ENCODE measurements at places on chromosomes 6 and 20.
A peak's percentile ranks its signal among the peaks of the same experiment; 100 is the strongest.

- DNase-seq: no peak
Measured at GRCh38 chr20:45358282-45359068, 4.5 kb upstream of the SYS1 start.

DNA sequence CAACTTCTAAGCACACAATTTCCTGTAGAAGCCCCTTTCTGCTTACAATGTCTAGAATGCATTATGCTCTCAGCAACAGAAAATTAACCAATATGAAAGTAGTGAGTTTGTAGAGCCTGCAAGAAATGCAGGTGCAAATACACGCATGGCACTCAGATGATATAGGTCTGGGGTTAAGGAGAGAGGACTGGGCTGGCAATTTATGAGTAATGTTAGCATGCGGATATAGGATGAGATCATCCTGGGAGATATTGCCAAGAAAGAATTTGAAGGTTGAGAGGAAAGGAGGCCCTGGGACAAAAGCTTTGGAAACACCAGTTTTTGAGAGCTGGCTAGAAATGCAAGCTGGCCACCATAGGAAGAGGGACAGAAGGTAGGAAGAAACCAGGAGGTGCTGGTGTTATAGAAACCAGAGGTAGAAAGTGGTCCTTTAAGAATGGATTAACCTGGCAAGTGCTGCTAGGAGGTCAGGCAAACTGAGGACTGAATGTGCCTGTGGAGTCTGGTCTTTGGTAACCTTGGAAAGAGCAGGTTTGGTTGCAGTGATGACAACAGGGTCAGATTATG, 183.2 kb upstream of the MYLIP start:
- no peak for DNase-seq

DNA sequence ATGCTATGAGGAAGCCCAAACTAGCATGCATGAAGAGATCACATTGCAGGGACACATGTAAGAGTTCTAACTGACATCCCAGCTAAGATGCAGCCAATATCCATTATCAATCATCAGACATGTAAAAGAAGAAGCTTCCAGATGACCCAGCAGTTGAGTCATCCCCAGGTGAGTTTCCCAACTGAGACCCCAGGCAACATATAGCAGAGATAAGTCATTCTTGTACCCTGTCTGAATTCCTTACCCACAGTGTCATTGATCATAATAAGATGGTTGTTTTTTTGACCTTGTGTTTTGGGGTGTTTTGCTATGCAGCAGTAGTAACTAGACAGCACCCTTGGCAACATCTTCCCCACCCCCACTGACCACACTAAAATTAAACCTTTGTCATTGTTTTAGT, 18.9 kb downstream of the SIRPD start:
- DNase-seq: no peak

GRCh38 chr6:35960187-35960586, 39.3 kb upstream of the SRPK1 start:
- no peak for DNase-seq

- DNase-seq: no peak
Measured at GRCh38 chr6:144955859-144956258, 670.7 kb downstream of the UTRN start.

GRCh38 chr6:131645846-131646245, 8.7 kb downstream of the ENPP3 start:
- no peak for DNase-seq

- no peak for DNase-seq
Measured at GRCh38 chr6:130946076-130946475, 117.0 kb downstream of the EPB41L2 start.

DNA sequence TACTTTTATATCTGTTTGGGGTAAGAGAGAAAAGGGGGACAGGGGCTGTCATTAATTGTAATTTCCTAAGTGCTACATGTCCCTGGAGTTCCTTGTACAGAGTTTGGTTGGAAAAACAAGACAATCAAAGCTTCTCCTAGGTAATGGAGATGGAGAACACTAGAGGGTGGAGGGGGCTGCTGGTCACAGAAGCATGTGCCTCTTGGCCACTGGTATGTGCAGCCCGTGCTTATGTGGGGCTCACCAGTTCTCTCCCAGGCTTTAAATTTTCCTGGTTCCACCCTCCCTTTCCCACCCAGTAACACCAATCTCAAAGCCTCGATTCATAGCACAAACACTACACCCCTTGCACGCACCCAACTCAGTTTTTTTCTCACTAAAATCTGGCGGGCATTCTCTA, 165.6 kb downstream of the SAMD5 start:
- DNase-seq: no peak

- no peak for DNase-seq
Measured at GRCh38 chr20:49675368-49676151, 38.1 kb downstream of the B4GALT5 start.

DNA sequence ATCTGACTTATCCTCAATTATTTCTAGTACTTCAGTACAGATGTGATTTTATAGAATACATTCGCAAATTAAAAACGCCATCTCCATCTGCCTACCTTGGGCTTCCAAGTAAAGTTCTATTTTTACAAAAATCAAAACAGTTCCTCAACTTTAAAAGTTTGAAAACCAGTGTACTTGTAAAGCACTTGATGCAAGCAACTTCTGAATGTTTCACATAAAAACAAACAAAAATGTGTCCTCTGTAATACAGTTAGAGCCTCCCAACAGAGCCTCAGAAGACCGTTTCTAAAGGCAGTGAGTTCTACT, 384 bp upstream of the MANEA start:
- no peak for DNase-seq

GRCh38 chr6:39170860-39171259, 55.9 kb upstream of the SAYSD1 start:
- DNase-seq: no peak

GRCh38 chr20:24783631-24784492, 165.2 kb upstream of the CST7 start:
- no peak for DNase-seq

- DNase-seq: no peak
Measured at GRCh38 chr20:41370176-41370575, 3.6 kb upstream of the EMILIN3 start.

- no peak for DNase-seq
Measured at GRCh38 chr6:125154118-125154760, 666 bp downstream of the TPD52L1 start.

DNA sequence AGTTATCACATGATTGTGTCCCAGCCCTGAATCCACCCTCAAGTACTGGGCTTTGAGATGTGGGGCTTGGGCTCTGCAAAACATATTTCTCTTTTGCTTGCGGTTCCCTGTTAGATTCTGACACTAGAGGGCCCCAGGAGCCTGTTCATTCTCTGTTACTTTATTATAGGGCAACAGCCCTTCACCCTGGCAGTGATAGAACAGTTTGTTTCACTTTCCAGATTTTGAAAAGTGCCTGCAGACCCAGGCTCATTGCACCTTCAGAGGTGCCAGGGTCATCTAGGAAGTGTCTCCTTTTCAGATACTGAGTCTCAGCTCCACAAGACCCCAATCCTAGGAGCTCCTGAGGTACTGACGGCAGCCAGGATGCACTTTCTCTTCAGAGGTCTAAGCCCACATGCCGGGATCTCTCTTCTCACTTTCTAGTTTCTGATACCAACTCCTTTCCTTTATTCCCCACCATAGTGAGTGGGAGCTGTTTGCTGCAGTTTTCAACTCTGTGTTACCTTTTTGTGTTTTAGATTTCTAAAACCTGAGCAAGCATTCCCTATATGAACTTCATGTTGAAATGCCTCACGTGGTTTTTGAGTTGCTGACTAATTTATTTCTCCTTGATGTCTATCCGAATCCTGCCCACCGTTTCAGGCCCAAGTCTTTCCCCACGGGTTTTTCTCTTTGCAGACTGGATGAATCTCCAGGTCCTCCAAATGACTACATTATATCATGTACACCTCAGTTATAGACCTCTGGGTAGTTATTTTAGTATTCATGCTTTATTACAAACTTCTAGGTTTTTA, 10.9 kb downstream of the ABT1 start:
- peak; percentile 7 for DNase-seq

DNA sequence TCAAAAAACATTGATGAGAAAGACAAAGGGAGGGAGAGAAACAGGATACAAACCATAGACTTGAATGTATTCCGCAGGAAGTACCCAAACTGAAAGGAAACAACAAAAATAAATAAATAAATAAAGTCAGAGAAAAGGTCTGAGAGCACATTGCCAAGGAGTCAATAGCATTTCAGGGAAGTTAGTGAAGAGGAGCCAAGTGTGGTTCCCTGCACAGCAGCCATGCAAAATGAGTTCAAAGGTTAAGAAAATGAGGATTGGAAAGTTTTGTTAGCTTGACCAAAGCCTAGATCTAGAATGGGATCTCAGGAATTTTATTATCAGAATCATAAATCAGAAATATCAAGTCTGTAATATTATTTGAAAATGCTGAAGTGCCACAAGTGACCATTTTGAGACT, 700.0 kb downstream of the MAFB start:
- DNase-seq: no peak

GRCh38 chr6:153503810-153504209, 372.7 kb upstream of the RGS17 start:
- no peak for DNase-seq

GRCh38 chr6:9540126-9540525, 874.7 kb downstream of the TFAP2A start:
- DNase-seq: no peak

Measured in effector CD8-positive, alpha-beta T cell (primary cell).